ENCODE measurements at places on chromosomes 6 and 20.

GRCh38 chr6:134101479-134101878 lies 49.1 kb upstream of the SLC2A12 start:
- ATAC-seq = no peak

- ATAC-seq = no peak
Measured at GRCh38 chr20:51350941-51351631, 191.4 kb downstream of the NFATC2 start.

- ATAC-seq = no peak
Measured at GRCh38 chr6:141050471-141050870, 1082.3 kb upstream of the GJE1 start.

DNA sequence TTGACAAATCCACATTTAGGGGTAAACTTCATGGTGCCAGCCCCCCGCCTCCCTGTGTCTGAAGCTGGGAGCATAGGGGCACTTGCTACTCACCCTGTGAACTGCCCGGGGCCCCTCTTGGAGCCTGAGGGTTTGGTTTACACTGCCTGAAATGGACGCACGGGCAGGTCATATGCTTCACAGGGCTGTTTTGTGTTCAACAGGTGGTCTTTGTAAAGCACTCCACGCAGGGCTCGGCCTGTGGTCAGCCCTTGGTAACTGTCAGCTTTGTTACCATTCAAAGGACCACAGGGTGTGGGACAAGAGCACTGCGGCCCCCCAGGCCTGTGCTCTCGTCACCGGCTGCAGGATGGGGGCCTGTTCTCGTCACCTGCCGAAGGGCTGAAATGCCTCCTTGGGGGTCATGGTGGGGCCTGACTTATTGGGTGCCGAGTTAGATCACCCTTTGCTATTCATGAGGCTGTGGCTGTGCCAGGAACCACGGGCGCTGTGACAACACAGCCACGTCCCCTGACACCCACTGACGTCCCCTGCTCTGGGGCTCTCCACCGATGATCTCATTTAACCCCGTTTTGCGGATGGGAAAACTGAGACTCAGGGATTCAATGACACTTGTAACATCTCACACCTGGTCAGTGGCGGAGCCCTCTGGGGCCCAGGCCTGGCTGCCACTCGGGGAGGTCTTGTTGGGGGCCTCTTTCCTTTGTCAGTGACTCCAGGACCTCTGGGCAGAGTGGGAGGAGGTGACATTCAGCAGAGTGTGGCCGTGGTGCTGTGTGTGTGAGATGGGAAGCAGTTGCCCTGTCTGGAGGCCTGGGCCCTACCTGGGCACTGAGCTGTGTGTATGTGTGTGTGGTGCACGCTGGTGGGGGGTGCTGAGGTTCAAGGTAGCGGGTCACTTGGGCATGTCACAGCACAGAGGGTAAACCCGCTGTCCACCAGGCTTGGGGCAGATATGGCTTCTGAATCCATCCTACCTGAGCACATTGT lies 24.9 kb downstream of the ZBP1 start:
- ATAC-seq = no peak

DNA sequence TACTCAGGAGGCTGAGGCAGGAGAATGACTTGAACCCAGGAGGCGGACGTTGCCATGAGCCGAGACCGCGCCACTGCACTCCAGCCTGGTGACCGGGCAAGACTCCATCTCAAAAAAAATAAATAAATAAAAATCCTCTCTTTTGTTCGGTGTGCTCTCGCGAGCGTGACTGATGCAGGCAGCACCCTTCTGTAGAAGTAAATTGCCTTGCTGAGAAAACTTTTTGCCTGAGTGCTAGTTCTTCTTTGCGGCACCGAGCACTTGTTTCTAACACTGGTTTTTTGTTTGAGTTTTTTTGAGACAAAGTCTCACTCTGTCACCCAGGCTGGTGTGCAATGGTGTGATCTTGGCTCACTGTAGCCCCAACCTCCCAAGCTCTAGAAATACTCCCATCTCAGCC lies 30.5 kb downstream of the PLN start:
- no peak for ATAC-seq

- ATAC-seq = no peak
Measured at GRCh38 chr20:8221887-8222419, 89.9 kb downstream of the PLCB1 start.

DNA sequence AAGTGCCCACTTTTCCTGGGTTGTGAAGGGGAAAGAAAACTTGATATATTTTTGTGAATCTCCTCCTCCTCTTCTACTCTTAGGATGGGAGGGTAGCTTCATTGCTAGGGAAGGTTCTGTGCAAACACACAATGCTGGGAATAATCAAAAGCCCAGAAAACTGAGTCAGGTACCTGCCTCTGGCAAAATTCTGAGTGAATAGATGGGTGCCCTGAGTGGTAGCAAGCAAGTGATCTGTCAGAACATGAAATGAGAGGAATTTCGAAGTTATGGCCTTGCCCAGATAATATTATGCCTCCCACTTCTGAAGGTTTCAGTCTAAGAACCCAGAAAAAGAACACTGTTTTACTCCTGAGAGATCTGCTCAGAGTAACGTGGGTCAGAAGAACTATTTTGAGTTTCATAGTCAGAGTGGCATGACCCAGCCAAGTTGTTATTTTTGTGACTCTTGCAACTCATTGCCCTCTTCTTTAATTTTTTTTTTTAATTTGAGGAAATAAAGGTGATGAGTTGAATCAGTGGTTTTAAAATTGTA lies 158.3 kb downstream of the BMP2 start:
- ATAC-seq = no peak

DNA sequence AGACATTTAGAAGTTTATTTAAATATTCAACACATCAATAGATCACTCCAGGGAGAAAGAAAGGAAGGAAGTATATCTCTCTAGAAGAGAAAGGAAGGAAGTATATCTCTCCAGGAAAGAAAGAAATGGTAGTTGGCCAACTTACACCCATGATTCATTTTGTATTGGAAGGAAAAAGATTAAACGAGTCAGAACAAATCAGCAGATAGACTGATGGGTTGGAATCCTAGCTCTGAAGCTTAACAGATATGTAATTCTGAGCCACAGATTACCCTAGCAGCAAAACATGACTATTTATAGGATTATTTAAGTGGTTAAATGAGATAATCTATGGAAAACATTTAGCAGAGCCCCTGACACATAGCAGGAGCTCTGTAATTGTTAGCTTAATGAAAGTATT lies 27.1 kb downstream of the COL12A1 start:
- ATAC-seq = no peak

- peak; percentile 57 for ATAC-seq
Measured at GRCh38 chr6:73471686-73472290, 10.3 kb downstream of the MTO1 start.

DNA sequence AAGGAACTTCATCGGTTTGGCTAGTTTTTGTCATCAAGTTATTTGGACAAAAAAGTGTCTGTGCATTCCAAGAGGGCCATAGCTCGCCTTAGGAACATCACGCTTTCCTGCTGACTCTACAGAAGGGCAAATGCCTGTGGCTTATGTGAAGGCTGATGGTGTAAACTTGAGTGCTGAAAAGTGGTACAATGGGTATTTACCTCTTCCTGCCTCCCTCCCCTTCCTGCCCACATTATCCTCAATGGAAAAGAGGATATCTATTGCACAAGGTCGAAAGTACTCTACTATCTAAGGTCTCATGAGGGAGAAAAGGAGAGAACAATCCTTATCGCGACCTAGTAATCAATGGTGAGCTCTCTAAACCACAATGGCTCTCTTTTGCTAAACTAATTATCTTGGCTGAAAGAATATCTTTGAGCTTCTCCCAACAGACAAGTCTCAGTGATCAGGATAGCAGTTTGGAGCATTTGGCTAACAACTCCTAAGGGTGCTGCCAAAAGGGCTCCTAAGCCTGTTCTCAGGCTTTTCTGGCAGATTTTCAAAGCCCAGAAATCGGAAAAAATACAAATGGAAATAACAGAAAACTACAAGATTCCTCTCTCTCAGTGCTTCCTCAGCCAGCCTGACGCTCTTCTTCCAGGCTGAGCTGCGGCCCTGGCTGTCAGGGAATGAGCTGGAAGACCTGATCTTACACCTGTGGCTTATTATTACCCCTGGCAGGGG lies 42.6 kb upstream of the ENPP1 start:
- ATAC-seq = no peak

DNA sequence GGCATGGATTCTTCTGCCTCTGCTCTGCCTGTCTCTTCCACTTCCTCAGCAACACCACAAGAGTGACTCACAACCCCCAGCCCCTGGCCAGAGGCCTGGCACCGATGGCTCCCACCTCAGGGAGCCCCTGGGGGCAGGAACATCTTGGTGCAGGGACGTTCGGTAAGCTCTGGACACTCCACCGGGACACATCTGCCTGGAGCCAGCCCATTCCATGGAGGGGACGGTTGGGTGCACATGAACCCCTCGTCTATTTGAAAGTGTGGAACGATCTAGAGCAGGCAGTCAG lies 246.5 kb downstream of the ERMARD start:
- no peak for ATAC-seq

DNA sequence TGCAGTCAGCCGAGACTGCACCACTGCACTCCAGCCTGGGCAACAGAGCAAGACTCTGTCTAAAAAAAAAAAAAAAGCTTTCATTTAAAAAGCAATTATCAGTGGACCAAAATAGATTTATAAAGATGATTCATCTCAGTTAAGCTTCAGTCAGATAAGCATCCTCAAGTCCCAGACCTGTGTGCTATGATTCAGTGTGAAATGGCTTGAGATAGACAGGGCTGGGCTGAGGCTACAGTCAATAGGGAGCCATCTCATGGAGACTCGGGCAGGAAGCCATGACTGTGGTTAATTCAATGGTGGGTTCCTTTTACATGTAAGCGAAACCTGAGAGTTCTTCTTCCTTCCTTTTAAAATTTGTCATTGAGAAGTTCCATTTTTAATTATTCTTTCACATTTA lies 276.0 kb downstream of the TFAP2A start:
- ATAC-seq = no peak

DNA sequence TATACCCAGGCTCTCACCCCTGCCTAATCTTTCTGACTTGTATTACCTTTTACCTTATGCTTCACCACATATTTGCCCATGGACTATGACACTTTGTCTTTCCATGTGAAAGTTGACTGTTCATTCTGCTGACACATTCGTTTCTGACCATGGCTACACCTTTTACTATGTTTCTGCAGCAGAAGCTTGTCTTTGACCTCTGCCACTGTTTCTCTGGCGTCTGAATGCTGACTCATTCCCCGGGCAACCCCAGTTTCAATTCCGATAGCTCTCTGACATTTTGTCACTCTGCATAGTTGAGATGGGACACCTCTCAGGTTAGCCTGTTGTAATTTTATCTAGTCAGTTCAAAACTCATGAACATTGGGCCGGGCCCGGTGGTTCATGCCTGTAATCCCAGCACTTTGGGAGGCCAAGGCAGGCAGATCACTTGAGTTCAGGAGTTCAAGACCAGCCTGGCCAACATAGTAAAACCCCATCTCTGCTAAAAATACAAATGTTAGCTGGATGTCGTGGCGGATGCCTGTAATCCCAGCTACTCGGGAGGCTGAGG lies 50.7 kb downstream of the SLC26A8 start:
- peak; percentile 98 for ATAC-seq

DNA sequence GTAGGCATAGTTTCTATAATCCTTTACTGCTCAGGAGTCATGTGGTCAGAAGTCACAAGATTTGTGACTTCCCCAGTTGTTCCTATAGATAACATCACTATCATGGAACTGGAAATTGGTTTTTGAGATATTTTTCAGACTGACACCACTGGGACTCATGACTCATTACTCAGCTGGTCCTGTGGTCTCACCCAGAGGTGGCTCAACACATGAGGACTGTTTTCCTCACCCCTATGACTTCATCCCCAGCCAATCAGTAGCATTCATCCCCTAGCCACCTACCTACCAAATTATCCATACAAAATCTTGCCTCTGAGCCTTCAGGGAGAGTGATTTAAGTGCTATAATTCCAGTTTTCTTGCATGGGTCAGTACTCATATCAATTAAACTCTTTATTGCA lies 1217.7 kb downstream of the EPHA7 start:
- no peak for ATAC-seq

- ATAC-seq = peak; percentile 84
Measured at GRCh38 chr20:33370291-33370690, 31.0 kb downstream of the CDK5RAP1 start.

GRCh38 chr20:1877609-1878200 lies 17.5 kb upstream of the SIRPA start:
- ATAC-seq = no peak

- no peak for ATAC-seq
Measured at GRCh38 chr6:70538376-70538775, 28.4 kb upstream of the SDHAF4 start.

DNA sequence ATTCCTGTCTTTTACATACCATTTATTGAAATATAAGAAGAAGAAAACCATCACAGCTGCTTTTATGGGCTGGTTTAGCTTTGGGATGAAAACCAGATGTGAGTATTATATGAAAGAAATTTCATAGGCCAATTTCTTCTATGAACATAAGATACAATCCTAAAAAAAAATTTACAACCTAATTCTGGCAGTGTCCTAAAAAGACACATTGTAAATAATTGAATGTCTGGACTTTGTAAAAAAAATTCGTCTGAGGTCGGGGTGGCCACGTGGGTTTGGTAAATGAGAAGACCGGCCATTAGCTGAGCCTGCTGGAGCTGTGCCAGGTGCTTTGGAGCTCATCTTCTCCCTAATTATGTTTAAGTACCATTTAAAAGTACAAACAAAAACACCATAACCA lies 26.8 kb downstream of the DACT2 start:
- ATAC-seq = no peak

DNA sequence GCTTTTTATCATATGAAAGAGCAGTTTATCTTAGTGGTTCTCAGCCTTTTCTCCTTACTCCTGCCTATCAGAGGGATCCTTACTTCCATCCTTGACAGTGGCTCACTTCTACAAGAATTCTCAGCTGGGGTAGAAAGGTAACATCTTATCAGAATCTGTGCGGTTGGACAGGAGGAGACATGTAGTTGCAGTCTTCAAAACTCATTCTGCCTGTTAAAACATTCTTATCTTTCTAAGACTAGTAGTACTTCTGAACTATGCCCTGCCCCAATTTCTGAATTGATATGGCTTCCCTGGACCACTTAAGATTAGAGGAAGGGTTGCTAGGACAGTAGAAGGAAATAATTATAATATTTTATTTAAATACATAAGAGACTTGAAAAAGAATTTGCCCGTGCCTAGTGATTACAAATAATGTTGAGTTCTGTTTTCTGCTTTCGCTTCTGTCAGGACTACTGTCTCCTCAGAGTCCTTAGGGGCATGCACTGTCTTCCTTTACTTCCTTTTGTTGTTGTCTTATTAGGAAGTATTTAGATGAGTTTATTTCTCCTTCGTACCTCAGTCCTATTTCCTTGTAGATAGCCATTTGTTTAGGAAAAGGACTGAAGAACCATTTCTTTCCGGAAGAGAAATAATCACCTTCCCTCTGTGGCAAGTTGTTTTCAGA lies 24.9 kb downstream of the BLTP3A start:
- ATAC-seq = no peak

DNA sequence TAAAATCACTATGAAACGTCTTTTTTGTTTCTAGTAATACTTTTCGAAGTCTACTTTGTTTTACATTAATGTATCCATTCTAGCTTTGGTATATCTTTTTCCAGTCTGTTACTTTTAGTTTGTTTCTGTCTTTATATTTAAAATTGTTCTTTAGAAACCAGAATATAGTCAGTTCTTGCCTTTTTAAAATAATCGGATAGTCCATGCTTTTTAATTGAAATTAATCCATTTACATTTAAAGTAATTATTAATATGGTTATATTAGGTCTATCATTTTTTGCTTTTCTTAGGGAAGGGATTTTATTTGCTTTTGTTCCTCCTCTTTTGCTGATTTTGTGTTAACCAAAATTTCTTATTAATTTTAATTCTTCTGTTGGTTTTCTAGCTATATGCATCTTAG lies 23.7 kb downstream of the CDYL start:
- no peak for ATAC-seq

All from activated T-helper 17 cell treated with anti-CD3 and anti-CD28 coated beads, Interleukin-2, amount 50 U/mL, for 72 hours (primary cell).